ENCODE measurements at places on chromosomes 2 and 18.

DNA sequence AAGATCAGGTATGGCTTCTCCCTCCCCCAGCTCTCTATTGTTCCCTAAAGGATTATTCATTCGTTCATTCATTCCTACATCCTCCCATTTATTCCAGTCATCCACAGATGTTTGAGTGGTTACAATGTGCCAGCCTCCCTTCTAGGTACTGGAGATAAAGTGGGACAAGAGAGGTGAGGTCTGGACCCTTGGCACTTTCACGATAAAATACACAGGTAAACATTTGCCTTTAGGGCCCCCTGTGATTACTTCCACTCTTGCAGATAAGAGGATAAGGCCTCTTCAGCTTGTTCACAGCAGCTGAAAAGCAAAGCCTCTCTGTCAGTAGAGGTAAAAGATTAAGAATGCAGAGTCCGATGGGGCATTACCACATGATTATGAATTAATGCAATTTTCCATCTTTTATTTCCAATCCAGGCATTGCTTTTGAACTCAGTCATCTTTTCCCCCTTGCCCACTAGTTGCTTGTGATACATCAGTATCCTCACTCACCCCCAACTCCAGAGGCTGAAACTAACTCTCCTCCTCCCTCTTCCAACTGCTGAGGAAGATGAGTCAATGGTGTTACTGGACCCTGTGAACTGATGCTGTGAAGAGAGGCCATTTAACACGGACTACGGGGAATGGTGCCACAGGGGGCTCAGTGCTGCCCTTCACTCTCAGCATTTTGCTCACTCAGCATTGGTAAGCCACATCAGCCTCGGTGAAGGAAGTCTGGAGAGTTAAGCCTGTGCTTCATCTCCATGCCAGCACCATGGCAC, 1.1 kb upstream of the DPP4 start:
- no peak for DNase-seq

- DNase-seq, result no peak
These were observed 549.0 kb upstream of the PKDCC start for GRCh38 chr2:41498781-41499180.

DNA sequence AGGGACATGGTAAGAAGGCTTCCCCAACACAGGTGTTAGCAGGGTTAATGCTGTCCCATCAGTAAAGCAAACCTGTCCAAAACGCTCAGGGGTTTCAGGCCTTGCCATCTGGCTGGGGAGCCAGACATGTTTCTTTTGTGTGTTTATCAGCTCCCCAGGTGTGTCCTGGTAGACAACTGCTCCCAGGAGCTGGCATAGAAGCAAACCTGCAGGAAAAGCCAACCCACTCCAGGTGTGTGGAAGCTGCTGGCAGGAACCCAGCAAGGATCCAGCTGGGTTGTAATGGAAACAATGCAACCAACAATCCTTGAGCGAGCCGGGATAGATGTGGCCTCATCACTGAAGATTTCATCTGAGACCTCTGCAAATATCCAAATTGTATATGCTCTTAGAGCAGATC, 123.1 kb downstream of the RAB3GAP1 start:
- no peak for DNase-seq

GRCh38 chr2:212968284-212969081, 182.9 kb downstream of the IKZF2 start:
- no peak for DNase-seq

DNA sequence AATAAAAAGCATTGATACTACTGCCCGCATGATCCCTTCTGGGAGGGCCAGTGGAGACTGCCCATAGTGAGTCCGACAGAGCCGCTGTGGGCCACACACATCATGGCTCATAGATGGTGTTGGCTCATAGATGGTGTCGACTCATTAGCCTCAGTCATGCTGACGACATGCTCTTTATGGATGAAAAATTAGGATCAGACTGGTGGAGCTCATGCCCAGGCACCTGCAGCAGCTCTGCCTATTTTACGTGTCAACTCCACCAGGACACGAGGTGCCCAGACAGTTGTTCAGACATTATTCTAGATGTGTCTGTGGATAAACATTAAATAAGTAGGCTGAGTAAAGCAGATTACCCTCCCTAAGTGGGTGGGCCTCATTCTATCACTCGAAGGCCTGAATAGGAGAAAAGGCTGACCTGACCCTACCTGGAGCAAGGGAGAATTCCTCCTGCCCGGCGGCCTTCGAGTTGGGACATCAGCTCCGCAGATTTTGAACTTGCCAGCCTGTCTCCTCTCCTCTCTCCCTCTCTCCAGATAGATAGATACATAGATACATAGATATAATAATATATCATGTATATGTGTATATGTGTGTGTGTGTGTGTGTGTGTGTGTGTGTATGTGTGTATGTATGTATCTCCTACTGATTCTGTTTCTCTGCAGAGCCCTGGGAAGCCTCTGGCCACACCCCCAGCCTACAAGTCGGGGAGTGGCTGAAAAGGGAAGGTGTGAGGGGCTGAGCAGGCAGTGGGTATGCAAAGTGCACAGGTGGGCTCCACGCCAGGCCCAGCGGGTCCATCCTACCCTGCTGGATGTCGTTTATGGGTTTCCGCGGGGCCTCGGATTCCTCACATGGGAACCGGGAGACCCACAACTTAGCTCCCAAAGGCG, 13.6 kb upstream of the TEX51 start:
- DNase-seq, result no peak

DNA sequence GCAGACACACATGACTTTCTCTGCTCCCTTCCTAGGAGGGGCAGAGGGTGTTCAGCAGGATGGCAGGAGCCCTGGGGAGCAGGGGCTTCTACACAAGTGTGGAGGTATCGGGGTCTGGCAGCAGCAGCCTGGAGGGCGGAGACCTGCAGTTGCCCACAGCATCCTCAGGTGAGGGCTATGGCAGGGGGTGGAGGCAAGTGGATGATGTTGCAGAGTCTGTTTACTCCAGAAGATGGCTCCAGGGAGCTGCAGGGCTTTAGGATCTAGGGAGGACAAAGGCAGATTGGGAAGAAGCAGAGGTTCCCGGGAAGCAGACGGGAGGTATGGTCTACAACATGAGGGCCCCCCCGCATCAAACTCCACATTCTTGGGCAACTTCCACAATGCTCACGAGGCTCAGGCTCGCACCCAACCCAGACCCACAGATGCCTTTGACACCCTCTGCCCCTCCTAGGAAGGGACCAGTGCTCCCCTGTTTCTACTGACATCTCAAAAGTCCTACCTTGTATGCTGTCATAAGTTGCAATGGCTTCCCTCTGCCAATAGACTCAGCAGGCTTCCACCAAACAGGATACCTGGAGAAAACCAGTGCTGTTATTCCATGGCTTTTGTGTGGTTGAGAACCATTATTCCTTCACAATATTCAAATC, 12.0 kb upstream of the ATP6V1C2 start:
- DNase-seq, result no peak

GRCh38 chr18:39053571-39053970, 1488.0 kb upstream of the CELF4 start:
- no peak for DNase-seq

DNA sequence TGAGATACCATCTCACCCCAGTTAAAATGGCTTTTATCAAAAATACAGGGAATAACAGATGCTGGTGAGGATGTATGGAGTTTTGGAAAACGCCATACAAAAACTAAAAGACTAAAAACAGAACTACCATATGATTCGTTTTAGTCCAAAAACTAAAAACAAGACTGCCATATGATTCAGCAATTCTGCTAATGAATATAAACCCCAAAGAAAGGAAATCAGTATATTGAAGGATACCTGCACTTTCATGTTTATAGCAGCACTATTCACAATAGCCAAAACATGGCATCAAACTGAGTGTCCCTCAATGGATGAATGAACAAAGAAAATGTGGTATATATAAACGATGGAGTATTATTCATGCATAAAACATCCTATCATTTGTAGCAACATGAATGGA, 224.4 kb upstream of the MC4R start:
- no peak for DNase-seq

DNA sequence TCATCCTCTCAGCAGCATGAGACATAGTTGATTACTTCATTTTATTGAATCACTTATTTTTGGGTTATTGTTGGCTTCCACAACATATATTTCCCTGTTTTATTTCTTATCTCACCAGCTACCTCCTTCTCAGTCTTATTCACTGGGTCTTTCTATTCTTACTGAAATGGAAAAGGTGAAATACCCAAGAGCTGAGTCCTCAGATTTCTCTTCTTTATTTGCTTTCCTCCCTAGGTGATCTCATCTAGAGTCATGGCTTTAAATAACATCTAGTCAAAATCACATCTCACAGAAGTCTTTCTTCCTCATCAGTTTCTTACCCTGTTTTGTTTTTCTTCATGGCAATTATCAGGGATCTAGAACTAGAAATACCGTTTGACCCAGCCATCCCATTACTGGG, 105.0 kb upstream of the RBBP8 start:
- no peak for DNase-seq

- DNase-seq, result no peak
These were observed 17.1 kb upstream of the VWC2L start for GRCh38 chr2:214393796-214394195.

DNA sequence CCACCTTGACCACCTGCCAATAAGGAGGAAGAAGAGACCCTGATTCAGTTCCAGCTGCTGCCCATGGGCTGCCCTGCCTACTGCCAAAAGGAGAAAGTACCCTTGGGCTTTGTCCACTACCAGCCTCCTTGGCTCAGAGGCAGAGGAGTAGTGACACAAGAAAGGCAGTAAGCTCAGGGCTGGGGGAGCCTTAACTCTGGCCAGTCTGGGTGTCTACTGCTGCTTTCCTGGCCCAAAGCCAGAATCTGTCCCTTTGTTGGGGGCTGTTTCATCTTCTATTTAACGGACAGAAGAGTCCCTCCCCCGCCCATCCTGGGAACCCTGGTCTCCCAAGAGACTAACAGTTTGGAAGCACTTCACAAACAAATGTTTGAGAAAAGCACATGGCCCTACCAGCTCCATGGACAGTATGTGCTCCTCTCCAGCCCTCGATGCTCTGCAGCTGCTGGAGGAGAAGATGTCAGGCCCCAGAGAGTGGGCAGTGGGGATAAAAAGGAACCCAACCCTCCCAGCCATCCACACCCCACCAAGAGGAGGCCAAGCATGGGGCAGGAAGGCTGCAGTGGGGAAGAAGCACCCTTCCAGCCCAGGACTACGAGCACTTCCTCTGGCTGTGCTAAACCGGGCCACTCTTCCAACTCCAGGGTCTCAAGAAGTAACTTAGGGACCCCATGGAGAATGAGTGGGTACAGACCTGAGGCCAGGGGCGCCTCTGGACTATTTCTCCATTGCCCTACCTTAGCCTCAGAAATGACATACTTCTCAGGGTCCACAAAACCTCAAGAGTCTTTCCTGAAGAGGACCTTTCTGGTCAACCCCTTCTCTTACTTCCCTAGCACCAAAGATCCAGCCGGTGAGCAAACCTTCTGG, 1.2 kb downstream of the ATG9A start:
- no peak for DNase-seq

- DNase-seq, result no peak
These were observed 1361.8 kb upstream of the DDX18 start for GRCh38 chr2:116452651-116453050.

- no peak for DNase-seq
These were observed 56.0 kb upstream of the RAB6C start for GRCh38 chr2:129923265-129924091.

GRCh38 chr2:179695486-179695885, 165.9 kb downstream of the ZNF385B start:
- no peak for DNase-seq

DNA sequence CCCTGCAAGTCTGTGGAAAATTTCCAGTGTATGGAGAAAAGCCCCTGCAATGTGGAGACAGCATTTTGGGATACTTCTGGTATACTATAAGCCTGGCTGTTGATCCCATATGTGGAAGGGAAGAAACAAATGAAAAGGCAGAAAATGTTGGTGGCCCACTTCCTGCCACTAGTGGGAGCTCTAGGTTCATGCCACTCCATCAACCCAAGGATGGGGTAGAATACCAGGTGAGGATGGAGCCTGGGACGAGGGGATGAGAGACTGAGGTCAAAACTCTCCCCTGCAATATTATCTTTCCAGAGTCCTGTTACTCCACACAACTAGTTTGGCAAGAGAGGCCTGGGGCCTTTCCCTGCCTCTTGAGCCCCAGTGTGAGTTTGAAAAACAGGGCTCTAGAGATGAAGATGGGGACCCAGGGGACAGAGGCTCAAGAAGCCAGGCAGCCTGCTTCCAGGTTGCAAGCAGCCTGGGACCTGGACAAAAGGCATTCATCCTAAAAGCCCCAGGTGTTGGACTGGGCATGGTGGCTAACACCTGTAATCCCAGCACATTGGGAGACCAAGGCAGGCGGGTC, 31.9 kb downstream of the BMP10 start:
- no peak for DNase-seq

DNA sequence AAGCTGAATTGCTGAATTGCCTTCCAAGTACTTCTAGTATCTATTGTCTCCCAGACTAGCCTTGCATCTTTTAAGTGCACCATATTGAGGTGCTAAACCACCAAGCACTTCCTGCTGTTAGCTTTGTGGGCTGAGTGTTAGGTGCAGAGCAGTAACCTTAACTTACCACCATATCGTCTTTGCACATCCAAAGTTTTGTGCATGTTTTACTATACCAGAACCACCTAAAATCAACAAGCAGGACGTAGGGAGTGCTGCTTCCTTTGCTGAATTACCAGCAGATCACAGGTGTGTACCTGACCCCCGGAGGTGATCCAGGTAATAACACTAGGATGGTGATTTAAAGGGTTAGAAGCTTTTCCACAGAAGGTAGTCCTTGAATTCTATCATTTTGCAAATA, 359.9 kb upstream of the HNRNPA3 start:
- DNase-seq, result no peak

- no peak for DNase-seq
These were observed 84.6 kb downstream of the DNMT3A start for GRCh38 chr2:25257032-25257552.

GRCh38 chr2:238510911-238511613, 84.3 kb downstream of the ASB1 start:
- DNase-seq, result no peak

DNA sequence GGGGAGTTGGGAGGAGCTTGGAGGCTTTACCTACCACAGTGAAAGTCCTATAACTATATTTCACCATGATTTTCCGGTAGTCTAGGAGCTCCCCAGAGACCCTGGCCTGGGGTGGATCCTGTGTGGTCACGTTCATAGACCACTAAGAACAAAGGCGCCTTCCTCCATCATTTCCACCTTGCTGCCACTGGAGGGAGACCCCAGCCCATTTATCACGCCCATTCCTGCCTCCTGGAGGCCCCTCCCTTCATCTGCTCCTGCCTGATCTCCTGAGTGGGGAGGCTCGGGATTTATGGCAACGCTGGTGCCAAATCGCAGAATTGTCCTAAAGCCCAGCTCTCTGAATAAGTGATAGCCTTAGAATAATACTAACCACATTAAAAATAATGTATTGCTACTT, 507.6 kb upstream of the SPHKAP start:
- DNase-seq, result no peak

DNA sequence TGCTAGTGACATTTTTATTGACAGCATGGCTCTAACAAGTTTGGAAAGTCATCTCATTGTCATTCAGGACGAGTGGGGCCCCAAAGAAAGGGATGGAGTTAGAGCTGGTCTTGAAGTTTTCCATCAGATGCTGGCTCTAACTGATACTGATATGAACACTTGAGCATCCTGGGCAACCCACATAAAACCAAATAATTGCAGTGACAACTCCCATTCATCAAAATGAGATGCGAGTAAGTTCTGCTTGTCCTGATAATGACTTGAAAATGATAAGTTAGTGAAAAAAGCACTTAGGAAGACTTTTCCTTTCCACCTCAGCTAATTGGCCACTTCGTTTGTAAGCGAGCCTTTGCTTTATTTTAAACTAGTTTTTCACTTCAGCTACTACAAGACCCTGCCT, 147.6 kb downstream of the SP3 start:
- DNase-seq, result no peak
